Fibroblast of lung (primary cell): ENCODE measurements at places on chromosomes 1 and 21.
A peak's percentile ranks its signal among the peaks of the same experiment; 100 is the strongest.

- no peak for DNase-seq
Observed at GRCh38 chr1:207155028-207155427, 51.0 kb downstream of the C4BPA start.

GRCh38 chr1:60678391-60678790 is 404.0 kb upstream of the NFIA start:
- DNase-seq, result no peak

- DNase-seq, result peak; percentile 95
Observed at GRCh38 chr1:198937231-198938031, 298.6 kb downstream of the PTPRC start.

DNA sequence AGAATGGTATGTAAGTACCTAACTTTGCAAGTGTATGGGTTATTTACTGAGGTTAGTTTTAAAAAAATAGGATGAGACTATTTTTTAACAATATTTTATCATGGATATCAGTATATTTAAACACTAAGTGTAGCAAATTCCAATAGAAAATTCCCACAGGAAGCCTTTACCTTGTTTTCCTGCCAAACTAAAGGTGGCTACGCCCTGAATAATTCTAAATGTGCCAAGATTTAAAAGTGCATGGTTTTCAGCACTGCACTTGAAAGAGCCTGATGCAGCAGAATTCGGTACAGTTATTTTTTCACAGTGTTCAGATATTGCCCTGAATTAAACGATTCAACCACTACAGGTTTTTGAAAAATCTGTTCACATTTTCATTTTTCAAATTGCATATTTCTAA is 1622.8 kb upstream of the B3GALT2 start:
- DNase-seq, result no peak

DNA sequence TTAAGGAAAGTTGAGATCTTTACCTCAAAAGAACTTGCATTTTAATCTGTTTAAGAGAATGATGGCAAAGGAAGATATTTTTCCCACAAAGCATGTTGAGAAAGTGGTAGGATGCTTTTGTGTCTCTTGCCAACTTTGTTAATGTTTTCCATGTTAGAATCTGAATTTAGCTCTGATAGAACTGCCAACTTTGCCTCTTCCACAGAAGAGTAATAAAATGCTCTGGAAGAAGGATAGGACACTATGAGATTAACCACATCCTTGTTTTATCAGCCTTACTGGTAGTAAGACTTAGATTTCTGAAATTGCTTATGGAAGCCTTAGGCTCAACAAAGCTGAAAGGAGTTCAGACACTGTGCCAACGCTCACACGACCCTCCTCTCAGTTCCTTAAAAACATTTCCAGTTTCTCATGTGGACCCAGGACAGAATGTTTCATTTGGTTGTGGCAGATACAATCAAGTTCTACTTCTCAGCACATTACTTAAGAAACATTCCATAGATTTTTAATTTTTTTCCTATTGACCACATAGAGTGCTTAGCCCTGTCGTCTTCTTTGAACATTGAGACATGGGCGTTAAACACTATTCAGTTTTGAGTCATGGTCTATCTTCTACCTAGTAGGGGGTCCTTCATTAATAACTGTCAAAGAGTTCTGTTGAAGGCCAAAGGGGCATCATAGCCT is 59.0 kb downstream of the MTR start:
- peak; percentile 81 for DNase-seq

DNA sequence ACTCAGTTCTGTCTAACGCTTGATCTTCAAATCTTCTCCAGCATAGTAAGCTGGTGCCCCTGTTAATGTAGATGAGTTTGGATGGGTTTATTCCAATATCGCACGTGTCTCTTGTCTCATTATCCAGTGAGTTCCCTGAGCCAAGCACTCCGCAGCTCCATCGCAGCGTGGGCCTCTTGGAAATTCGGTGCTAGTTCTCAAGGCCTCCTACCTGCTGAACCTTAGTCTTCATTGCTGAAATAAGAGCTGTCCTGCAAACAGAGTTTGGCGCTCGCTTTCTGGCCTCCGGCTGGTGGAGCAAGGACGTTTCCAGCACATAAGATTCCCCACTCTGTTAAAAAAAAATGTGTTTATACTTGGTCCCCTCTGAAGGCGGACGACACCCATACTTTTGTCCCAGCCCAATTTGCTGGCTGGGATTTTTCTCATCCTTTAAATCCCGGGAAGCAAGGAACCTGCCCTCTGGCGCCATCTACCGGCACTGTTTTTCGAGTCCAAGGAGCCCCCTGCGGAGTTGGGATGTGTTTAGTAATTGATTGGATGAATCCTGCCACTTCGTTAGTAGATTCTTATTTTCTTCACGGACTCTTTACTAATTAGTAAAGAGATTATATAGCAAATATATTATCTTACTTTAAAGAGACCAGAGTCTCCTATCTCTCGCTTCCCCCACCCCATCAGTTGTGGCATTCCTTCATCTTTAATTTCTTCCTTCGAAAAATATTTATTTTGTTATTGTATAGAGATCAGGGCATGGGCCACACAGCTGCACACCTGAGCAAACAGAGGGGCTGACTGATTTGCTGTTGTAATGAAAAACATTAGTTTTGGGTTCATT is 14.7 kb downstream of the JUN start:
- peak; percentile 70 for DNase-seq

DNA sequence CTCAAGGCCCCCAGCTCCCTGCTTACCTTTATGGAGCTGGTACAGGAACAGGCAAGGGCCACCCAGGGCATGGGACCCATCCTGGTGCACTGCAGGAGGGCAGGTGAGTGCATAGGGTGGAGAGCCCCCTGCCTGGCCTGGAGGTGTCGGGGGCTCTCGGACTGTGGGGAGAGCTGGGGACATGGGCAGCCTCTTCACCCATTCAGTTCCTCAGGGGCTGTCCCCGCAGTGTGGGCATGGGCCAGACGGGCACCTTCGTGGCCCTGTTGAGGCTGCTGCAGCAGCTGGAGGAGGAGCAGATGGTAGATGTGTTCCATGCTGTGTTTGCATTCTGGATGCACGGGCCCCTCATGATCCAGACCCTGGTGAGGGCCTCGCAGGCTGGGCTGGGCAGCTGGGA is 7.3 kb upstream of the LGR6 start:
- DNase-seq, result no peak

DNA sequence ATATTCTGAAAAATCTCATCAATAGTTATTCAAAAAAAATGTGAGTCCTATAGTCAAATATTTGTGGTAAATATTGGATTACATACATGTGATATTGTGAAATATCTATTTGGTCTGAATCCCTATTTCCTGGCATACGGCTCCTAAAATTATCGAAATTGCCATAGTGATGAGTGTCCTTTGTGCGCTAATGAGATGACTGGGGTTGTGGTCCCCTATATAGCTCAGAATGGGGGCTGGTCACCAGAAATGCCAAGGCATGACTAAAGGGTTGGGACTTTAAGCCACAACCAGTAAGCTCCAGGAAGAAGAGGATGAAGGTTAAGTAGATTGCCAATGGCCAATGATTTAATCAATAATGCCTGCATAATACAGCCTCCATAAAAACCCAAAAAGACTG is 610.2 kb upstream of the CHRM3 start:
- DNase-seq, result no peak

GRCh38 chr21:21213297-21213696 is 215.1 kb downstream of the NCAM2 start:
- DNase-seq, result peak; percentile 26

GRCh38 chr1:92538048-92538412 is 51.3 kb upstream of the GFI1 start:
- DNase-seq, result no peak

DNA sequence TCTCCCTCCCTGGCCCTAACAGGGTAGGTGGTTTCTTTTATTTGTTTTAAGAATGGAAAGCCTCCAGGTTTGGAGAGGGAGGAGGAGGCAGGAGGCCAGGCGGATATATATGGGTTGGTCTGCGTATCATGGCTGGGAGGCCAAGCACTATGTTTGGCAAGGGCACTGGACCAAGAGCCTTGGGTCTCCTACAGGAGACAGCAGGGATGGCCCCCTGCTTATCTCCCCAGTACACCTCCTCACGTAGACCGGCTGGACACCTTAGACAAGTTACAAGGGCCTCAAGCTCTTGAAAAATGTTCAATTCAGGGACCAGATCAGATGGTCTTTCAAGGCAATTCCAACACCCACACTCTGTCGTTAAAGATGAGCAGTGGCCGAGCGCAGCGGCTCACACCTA is 10.9 kb downstream of the SLC41A1 start:
- DNase-seq, result no peak

- peak; percentile 80 for DNase-seq
Observed at GRCh38 chr1:62689524-62689923, 1.3 kb upstream of the DOCK7 start.
